NCI-H774 (cell line): ENCODE measurements at places on chromosomes 5 and 9.
A peak's percentile ranks its signal among the peaks of the same experiment; 100 is the strongest.

- no peak for DNase-seq
Observed at GRCh38 chr5:60163762-60164161, 270.2 kb upstream of the PDE4D start.

GRCh38 chr5:104734046-104734445 is 1171.5 kb upstream of the NUDT12 start:
- no peak for DNase-seq

DNA sequence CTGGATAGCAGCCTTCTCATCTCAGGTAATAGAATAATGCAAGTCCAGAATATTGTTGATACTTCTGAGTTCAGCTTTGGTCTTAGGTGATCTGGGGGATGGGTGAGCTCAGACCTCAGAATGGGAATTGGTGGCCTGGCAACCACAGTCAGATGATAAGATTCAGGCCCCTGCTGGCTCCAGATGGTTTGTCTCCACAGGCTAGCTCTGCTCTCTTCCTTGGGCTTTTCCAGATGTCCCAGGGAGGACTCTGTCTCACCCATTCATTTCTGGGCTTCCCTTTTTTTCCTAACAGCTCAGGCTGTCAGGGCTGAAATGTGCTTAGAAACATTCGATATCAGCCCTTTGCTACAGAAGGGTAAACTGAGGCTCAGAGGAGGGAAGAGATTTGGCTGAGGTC is 17.6 kb upstream of the TNFSF15 start:
- no peak for DNase-seq

GRCh38 chr5:155935723-155936122 is 391.2 kb upstream of the SGCD start:
- DNase-seq = no peak

DNA sequence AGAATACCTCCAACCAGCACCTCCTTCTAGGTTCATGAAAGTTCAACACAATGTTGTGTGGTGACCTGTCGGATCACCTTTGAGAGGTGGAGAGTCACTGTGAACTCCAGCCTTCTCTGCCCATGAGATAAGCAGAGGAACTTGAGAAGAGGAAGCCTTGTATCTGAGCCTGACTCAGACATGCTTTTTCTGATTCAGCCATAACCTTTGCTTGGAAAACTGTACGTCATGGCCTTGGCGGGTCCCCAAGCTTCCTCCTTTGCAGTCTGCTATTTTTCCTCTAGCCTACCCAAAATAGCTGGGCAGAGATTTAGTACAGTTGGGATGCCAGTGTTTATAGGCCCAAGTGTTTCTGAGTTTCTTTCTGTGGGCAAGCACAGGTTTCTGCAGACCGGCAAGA is 274.7 kb downstream of the CETN3 start:
- DNase-seq = no peak

DNA sequence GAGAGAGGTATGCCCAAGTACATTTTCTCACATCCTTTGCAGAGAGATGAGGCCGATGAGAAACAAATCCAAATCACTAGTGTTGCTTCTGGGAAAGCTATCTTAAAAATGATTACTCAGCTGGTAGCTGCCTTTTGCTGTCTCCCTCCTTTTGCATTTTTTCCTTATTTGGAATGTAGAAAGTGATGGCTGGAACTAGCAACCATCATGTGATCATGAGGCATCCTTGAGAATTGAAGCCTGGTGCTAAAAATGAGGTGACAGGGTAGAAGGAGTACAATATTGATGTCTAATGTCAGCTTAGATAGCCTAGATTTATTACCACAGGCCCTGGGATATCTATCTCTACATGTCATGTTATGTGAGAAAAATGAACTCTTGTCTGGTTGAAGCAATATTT is 109.3 kb upstream of the TAF11L2 start:
- DNase-seq = no peak

DNA sequence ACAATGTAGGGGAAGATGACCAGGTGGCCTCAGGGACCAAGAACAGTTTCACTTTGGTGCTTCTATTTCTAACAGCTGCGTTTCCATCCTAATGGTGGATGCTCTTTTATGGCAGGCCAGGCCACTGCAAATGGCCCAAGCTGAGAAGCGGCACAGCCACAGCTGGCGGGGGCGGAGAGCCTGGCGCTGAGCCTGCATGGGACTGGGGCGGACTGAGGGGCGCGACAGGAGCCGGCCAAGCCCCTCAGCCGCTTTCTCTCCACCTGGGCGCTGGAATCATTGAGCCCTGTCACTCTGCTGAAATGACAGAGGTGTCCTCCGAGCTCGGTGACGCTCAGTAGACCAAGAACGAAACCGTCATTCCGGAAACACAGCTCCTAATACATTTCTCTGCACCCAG is 317.3 kb upstream of the PDE4D start:
- DNase-seq = no peak

- no peak for DNase-seq
Observed at GRCh38 chr5:65961633-65962032, 35.3 kb downstream of the ERBIN start.

DNA sequence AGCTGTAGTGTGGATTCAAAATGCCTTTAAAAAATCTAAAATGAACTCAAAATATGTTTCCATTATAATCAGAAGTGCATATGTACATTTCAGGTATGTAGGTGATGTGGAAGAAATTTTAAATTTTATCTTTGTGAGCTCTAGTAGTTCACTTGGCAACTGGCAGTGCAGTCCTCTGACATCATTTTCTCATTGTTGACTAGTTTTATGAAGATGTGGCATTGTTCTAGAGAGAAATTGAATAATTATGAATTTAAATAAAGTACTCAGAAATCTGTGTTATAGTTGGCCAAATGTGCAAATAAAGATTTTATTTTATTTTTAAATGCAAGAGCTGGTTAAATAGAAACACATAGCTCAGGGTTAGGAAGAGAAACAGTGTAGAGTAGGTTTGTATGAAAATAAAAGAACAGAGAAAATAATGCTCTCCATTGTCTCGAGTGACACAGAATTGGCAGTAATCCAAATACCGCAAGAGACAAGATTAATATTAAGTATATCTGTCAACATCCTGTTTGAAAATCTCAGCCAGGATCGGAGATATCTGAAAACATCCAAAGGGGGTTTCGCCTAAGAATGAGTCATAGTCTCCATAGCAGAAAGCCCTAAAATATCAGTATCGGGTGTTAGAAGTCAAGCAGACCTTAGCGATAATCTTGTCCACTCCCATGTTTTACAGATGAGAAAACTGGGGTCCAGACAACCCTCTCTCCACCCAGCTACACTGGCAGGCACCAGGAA is 189.4 kb downstream of the CCDC192 start:
- DNase-seq = no peak

DNA sequence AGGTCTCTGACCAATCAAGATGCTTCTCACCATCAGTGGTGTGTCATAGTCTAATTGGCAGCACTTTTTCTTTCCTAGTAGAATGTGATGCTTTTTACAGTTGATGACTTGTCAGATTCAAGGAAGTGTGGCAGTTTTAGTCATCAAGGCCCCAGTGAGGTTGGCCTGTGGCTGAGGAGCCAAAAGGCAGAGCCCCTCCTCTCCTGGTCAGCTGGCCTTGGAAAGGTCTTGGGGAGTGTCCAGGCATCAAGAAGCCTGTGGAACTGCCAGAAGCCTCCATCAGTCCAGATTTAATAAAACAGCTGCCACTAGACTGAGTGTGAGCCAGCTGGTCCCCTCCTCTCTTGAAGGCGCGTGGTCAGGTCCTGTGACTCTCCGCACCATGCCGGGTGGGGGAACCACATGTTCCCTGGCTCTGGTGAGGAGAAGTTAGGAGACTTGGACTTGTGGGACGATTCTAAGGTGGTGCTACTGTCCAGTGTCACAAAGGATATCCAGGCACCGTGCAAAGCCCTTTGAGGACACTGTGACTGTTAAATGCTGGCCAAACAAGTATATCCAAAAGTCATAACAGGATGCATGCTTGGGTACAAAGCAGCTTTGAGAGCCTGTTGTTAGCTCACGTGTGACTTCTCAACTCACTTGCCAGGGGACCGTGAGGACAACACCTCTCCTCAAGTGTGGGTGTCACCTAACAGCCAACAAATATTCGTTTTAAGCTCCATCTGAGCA is 6.1 kb upstream of the ANGPTL2 start:
- DNase-seq = no peak

DNA sequence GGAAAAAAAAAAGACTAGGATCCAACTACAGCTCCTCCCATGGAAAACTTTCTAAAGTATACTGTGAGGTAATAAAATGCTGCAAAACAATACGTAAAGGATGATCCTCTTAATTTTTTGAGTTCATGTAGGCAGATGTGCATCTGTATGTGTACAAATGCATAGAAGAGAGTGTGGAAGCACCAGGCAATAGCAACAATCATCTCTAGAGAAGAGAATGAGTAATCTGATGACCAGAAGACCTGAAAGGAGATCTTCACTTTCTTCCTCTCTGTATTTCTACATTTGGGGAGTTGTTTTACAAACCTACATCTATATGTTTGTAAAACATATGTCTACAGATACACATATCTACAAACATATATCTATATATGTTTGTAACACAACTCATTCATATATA is 29.3 kb upstream of the SPDL1 start:
- DNase-seq = no peak

DNA sequence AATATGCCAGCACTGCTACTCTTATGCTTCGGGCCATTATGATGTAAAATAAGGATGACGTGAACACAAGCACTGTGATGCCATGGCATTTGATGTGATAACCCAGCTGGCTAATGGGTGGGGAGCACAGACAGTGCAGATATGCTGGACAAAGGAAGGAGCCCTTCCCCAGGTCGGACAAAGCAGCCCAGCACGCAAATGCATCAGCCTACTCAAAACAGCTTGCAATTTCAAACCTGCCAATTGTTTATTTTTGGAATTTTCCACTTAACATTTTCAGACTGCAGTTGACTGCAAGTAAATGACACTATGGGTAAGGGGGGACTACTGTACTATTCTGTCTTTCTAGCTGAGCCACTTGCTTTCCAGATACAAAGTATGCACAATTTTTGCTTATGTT is 181.3 kb downstream of the DCP2 start:
- DNase-seq = no peak

GRCh38 chr5:158879993-158880392 is 219.7 kb downstream of the EBF1 start:
- DNase-seq = no peak

- peak; percentile 60 for DNase-seq
Observed at GRCh38 chr5:58127255-58128220, 332.3 kb downstream of the PLK2 start.

DNA sequence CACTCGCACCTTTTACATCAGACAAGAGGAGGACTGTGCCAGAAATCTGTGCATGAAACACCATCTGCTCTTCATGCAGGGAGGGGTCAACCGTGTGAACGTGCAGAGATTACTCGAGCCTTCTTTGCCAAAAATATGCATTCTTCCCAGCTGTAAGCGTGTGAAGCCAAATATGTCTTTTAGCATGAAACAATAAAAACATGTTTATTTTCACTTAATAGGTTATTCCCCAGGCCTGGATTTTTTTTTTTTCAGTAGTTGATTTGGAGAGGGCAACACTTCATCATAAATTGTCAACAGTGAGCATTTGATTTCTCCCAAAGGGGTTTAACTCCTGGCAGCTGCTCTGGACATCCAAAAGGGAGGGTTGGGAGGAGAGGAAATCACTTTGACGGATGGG is 23.8 kb downstream of the PLAC8L1 start:
- DNase-seq = no peak

- no peak for DNase-seq
Observed at GRCh38 chr9:136300016-136300545, 3.8 kb downstream of the CCDC187 start.

GRCh38 chr5:53123702-53124101 is 14.1 kb upstream of the MOCS2 start:
- no peak for DNase-seq

DNA sequence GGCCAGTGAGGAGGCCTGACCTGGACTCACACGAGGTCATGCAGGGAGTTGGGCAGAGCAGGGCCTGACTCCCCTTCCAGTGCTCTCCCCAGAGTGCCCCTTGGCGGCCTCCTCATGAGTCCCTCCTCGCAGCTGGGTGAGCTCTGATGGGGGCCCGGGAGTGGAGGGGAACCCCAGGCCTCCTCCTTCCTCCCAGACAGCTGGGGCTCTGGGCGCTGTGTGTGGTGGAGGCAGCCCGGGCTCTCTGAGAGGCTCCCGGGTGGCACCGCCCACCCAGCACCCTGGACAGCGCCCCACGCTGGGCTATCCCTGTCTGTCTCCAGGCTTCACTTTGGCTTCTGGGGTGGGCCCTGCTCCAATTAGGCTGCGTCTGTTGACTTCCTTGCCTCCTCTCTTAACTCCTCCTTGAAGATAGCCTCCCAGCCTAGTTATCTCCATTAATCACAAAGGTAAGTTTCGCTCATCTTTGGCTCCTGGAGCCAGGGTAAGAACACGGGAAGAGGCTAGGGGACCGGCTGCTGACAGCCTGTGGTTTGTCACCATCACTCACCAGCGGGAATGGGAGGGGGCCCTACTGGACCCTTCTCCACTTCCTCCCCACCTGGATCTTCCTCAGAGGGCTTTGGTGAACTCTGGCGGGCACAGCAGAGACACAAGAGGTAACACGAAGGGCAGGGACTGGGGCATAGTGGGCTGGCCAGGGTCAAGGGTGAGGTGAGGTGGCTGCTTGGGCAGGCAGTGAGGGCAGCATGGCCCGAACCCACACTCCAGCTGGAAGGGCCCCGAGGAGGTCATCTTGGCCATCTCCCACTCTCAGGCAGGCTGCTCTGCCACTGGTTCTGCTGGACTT is 13.1 kb downstream of the PSD2 start:
- no peak for DNase-seq

GRCh38 chr5:30894811-30895210 is 298.7 kb upstream of the CDH6 start:
- DNase-seq = no peak

DNA sequence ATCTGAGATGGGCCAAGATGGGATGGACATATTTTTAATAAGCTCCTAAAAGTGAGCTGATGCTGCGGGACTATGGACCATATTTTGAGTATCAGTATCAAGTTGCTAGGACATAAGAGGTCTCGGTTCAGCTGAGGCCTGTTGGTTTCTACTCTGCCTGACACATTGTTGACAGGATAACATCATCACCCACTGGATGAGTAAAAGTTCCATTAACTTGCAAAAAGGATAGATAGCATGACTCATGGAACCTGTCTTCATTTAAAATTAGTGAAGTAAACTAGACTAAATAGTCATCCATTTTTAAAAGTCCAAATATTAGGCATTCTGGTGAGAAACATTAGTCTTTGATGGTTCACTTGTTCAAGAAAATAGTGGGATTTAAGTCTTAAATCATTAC is 33.3 kb downstream of the PARP8 start:
- no peak for DNase-seq

- DNase-seq = no peak
Observed at GRCh38 chr5:32565145-32565544, 20.2 kb upstream of the SUB1 start.

GRCh38 chr9:7324152-7324598 is 475.4 kb downstream of the DMAC1 start:
- DNase-seq = no peak

DNA sequence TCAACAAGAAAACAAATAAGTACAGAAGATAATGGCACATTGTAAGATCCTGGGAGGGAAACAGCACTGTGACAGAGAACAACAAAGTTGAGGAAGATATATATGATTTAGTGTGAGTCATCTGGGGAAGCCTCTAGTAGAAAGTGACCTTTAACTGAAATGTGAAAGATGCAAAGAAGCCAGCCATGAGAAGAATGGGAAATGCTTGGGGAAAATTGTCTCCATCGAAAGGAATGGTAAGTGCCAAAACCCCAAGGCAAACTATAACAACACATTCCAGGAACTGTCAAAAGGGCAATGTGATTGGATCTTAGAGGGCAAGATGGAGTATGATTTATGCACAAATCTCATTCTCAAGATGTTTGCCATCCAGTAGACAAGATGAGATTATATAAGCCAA is 537.8 kb upstream of the BRINP1 start:
- DNase-seq = no peak

GRCh38 chr5:168480601-168481000 is 5.7 kb upstream of the RARS1 start:
- DNase-seq = no peak
